ENCODE measurements at places on chromosomes 5 and 9. TPM values are rescaled to one million over a fixed set of nuclear protein-coding genes. Genes with fewer than 3 reads are reported as not detected.

The BTNL8 gene
- not detected for total RNA-seq

The ACOT12 gene
- not detected for total RNA-seq

DNA sequence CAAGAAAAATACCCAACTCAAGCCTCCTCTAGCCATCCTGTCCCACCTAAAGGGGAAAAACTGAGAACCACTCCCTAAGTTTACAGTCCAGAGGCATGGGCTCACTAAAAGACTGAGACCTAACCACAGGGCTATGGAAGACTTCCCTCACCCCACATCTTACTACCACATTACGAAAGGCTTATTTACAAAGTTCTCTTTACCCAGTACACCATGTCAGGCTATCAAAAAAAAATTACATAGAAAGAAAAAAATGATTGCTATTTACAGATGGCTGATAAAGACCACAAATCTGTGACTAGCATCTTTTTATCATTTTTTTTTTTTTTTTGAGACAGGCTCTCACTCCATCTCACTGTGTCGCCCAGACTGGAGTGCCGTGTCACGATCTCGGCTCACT, 69.7 kb upstream of the TNPO1 start:
- DNase-seq = no peak

- peak; percentile 12 for DNase-seq
These were observed 7.3 kb upstream of the ANGPTL2 start for GRCh38 chr9:127129718-127130085.

- no peak for DNase-seq
These were observed 499.7 kb downstream of the SLCO4C1 start for GRCh38 chr5:101796427-101796826.

DNA sequence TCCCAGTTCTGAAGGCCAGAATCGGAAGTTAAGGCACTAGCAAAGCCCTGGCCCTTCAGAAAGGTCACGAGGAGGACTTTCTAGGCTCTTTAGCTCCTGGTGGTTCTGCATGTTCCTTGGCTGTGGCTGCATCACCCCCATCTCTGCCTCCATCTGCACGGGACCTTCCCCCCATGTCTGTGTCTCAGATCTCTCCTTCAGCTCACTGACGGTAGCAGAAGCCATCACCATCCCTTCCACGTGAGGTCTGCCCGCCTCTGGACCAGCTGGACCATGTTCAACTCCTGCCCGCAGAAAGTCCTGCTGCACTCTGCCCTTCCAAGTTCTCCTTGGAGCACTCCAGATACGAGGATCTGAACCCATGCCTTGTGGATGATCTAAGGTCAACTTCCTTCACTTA, 242.9 kb upstream of the IRX1 start:
- no peak for DNase-seq

DNA sequence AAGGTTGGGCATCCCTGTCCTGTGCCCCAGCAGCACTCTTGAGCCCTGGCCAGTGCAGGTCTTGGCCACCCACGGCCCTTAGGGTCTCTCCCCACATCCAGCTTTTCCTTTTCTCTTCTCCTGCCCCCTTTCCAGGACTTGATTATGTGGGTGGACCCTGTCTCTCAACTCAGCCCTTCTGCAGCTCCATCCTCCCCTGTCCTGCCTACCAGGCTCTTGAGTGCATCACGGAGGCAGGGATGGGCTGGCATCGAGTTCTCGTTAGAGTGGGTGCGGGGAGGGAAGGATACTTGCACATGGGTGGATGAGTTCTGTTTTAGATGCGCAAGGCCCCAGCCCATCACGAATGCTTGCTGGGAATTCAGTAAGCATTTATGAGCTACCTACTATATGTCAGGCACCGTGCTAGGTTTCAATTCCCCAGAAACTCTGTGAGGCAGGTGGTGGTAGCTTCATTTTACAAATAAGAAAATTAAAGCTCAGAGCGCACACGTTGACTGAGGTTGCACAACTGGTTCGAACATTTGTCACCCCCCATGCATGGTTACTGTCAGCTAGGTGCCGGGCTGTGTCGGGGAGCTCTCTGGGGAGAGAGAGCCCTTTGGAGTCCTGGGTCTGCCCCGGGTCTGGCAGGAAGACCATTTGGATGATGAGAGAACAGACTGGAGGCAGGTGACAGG, 144.6 kb upstream of the PITX1 start:
- DNase-seq = no peak

DNA sequence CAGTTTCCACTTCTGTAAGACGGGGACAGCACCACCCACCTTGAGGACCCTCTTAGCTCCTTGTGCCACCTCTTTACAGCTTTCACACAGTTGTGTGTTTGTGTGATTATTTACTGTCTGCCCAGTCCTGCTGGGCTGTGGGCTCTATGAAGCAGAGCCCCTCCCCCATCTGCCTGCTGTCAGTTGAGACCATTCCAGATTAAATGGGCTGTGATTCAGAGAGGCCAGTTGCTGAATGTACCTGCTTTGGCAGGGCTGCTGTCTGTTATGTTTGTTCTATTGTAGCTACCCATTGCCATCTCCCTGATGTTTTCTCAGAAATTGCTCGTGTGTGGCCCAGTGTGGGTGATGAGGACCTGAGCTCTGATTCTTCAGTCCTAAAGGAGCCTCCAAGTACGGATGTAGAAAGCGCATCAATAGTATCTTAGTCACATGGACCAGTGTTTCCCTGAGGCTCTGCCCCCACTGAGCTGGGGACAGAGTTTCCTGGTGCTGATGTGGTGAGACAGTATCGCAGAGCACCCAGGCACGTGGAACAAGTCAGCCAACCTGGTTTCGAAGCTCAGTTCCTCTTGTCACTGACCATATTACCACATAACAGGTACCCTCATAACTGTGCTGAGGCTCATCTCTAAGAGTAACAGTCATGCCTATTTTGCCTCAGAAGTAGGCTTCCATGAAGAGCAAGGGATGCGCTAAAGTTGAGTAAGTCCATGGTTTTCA, 3.7 kb downstream of the ANGPTL2 start:
- DNase-seq = no peak

DNA sequence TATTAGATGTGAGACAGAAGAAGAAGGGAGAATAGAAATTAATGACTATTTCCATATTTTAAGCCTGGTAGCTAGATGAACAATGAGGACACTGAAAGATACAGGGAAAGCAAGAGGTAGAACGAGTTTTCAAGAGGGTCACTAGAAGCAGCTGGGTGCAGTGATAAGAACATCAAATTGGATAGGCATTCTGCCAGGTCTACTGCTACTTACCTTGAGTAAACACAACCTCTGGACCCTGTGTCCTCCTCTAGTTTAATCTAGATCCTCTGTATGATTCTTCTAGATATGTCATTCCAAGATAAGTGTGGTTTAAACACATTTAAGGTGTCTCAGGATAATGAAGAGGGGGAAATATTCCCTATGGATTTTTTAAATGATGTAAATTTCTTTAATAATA, 31.2 kb downstream of the OTP start:
- no peak for DNase-seq

- DNase-seq = no peak
These were observed 398.2 kb downstream of the SLCO4C1 start for GRCh38 chr5:101897914-101898313.

GRCh38 chr5:152542741-152543140, 137.7 kb upstream of the NMUR2 start:
- peak; percentile 73 for DNase-seq

The ADAMTS2 gene
- total RNA-seq = 0.17 TPM

The FOXD4L4 gene
- 1.2 TPM for total RNA-seq

The MPDZ gene
- total RNA-seq = 10.9 TPM

The TLX3 gene
- not detected for total RNA-seq

GRCh38 chr9:71072587-71072986, 48.8 kb downstream of the TRPM3 start:
- DNase-seq = no peak
